Stimulated activated CD8-positive, alpha-beta memory T cell treated with anti-CD3 and anti-CD28 coated beads, Interleukin-12 subunit alpha, Interleukin-12 subunit beta, amount 100 ng/mL, for 4 hours (primary cell): ENCODE measurements at places on chromosomes 5 and 9.

DNA sequence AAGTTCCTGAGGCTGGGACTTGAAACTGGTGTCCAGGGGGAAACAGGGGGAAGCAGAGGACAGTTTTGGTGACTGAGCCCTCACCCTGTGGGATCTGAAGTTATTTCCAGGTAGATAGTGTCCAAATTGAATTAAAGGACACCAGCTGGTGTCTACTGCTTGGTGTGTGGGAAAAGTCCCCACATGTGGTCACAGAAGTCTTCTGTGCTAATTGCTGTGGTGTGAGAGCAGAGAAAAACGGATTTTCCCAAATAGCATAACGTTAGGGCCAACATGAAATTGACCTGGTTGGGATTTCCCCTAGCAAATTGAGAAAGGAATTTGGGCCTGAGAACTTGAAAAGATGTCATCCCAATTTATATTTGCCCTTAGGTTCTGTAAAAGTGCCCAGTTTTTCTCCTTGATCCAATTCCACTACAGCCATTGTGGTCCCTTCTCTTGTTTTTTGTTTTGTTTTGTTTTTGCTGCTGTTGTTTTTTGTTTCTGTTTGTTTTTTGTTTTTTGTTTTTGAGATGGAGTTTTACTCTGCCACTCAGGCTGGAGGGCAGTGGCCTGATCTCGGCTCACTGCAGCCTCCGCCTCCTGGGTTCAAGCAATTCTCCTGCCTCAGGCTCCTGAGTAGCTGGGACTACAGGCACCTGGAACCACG is 5.6 kb upstream of the STARD4 start:
- no peak for DNase-seq

GRCh38 chr5:88944751-88945531 is 62.0 kb upstream of the MEF2C start:
- no peak for DNase-seq

DNA sequence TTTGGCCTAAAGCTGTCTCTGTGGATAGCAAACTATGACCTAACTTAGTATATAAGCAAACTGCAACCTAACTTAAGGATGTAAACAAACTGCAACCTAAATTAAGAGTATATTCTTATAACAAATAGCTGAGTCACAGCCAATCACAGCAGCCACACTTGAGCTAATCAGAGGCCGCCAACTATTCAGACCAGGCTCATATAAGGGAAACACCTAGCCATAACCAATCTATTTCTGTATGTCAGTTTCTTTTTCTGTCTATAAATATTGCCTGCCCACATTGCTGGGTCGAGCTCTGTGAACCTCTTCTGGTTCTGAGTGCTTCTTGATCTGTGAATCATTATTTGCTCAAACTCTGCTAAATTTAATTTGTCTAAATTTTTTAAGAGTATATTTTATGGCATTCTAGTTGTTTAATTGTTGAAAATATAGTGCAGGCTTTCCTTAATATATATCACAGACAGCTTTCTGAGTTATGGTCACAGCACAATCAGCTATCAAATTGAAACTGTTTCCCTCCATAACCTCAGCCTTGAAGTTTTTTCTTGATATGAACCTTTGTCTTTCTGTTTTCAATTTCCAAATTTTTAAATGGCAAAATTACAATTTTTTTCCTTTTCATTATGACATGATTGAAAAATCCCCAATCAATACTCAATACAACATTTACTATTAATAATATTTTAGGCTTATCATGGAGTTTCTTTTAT is 327.1 kb upstream of the NUDT12 start:
- no peak for DNase-seq

DNA sequence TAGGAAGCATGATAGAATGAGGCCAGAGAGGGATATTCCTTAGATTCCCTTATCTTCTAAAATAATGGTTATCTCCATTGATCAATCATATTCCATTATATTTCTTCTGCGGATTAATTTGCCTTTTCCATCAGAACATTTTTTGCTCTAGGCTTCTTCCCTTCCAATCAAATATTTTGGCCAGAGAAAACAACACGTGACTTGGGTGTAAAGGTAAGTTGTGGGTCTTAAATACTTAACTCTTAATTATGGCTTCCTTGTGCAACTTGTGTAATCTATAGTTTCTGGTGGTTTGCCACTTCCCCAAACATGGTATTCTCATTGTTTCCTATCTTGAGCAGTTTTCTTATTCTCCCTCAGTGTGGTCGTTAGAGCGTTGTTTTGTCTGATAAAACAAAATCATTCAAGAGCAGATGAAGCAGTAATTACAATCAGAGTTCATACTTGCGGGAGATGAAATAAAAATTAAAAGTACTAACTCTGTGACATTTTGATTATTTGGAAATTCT is 889.3 kb downstream of the MAT2B start:
- no peak for DNase-seq

- no peak for DNase-seq
Measured at GRCh38 chr9:85321561-85321960, 420.2 kb downstream of the AGTPBP1 start.

- no peak for DNase-seq
Measured at GRCh38 chr5:112576298-112576925, 157.3 kb upstream of the EPB41L4A start.

- peak; percentile 28 for DNase-seq
Measured at GRCh38 chr5:134510970-134511795, 14.3 kb upstream of the JADE2 start.

- no peak for DNase-seq
Measured at GRCh38 chr5:6162175-6162574, 216.2 kb downstream of the MED10 start.

DNA sequence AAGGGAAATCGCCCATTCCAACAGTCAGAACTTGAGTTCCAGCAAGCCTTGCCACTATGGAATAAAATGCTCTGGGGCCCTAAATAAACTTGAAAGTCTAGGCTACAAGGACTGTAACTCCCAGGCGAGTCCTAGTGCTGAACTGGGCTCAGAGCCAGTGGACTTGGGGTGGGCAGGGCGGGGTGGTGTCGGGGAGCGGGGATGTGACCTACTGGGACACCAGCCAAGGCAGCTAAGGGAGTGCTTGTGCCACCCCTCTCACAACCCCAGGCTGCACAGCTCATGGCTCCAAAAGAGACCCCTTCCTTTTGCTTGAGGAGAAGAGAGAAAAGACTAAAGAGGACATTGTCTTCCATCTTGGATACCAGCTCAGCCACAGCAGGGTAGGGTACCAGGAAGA is 61.5 kb downstream of the MEIKIN start:
- no peak for DNase-seq

GRCh38 chr9:92439921-92440750 is 15.9 kb upstream of the OMD start:
- no peak for DNase-seq

GRCh38 chr5:50967009-50967562 is 300.6 kb downstream of the PARP8 start:
- no peak for DNase-seq

DNA sequence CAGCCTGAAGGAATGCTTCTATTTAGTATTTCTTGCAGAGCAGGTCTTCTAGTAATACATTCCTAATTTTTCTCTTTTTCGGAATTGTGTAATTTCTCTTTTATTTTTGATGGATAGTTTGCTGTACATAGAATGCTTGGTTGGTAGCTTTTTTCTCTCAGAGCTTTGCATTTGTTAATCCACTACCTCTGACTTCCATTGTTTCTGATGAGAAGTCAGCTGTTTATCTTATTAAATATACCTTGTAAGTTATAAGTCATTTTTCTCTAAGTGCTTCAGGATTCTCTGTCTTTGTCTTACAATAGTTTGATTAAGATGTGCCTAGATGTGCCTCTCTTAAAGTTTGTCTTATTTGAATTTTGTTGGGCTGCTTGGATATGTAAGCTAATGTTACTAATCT is 101.9 kb downstream of the HTR1A start:
- DNase-seq: no peak

- no peak for DNase-seq
Measured at GRCh38 chr9:35914301-35914807, 5.1 kb downstream of the SPAAR start.

DNA sequence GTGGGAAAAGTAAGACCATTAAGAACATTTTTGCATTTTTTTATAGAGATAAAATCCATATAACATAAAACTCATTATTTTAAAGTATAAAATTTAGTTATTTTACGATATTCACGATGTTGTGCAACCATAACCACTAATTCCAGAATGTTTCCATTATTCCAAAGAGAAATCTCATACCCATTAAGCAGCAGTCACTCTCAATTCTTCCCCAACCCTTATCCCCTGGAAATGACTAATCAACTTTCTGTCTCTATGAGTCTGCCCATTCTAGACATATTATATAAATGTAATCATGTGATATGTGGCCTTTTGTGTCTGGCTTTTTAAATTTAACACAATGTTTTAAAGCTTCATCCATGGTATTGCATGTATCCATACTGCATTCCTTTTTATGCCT is 115.6 kb upstream of the ADAMTSL1 start:
- no peak for DNase-seq

DNA sequence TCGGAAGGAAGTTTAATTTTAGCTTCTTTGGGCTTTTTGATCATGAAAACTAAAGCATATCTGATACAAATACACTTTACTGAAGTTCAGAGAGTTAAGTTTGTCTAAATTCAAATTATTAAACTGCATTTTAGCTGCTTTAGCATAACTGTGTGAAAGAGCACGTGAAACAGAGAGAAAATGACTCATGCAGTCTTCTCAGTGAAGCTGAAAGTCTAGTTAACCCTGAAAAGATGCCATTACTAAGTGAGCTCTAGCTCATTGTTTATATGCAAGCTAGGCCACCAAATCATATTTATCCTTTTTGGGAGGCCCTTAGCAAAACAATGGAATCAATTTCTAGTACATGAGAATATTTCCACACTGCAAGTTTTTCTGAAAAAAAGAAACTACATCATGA is 27.6 kb downstream of the TPD52L3 start:
- no peak for DNase-seq

- no peak for DNase-seq
Measured at GRCh38 chr9:108861464-108861863, 602 bp upstream of the ACTL7A start.

DNA sequence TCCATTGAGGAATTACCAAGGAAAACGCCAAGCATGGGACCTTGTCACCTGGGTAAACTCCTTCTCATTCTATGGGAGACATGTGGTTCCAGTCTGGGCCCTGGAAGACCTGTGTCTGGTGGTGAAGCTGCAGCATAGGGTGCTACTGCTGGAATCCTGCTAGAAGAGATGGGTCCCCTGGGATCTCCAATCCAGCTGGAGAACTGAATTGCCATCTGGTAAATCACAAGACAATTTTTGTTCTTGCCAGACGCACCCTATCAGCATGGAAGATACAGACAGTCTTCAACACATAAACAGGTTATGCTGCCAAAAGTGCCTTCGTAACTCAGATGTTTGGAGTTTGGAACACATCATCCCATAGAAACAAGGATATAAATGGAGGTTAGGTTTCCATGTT is 424.0 kb upstream of the BRINP1 start:
- no peak for DNase-seq

- DNase-seq: no peak
Measured at GRCh38 chr5:159336586-159336985, 6.3 kb upstream of the IL12B start.

- no peak for DNase-seq
Measured at GRCh38 chr5:96961053-96961452, 25.2 kb downstream of the LNPEP start.
